ENCODE measurements at places on chromosomes 4 and X.

- no peak for DNase-seq
Observed at GRCh38 chr4:54332542-54332941, 103.4 kb downstream of the PDGFRA start.

DNA sequence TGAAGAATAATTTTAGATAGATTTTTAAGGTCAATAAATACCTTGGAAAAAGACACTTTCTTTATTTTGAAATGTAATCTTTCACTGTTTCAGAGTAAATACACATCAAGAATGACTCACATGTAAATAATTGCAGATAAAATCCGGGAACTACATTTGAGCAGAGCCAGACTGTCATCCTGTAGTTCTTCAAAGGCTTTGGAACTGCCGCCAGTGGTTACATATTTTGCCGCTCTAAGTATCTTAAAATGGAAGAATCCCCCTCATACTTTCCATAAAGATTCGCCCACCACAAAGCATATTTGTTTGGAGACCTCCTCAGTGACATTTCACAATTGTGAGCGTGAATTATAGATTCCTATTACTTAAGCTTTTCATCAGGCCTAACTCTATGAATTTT, 607.8 kb upstream of the ZFP42 start:
- DNase-seq = no peak

- DNase-seq = no peak
Observed at GRCh38 chr4:100872811-100873210, 355.0 kb upstream of the EMCN start.

DNA sequence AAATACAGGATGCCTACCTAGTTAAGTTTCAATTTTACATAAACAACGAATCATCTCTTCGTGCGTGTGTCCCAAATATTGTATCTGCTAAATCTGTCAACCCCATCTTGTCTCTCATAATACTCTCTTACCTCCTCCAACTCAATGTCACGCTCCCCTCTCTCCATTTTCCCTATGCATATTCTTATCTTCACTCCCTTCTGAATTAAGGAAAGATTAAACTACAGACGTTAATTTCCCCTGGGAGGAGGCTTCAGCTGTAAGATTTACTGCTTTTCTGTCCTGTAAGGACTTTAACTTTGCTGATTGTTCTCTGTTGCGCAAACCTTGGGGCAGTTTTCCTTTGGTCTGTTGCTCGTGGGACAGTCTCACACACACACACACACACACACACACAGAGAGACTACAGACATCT, 455 bp upstream of the ABCB7 start:
- DNase-seq = no peak

DNA sequence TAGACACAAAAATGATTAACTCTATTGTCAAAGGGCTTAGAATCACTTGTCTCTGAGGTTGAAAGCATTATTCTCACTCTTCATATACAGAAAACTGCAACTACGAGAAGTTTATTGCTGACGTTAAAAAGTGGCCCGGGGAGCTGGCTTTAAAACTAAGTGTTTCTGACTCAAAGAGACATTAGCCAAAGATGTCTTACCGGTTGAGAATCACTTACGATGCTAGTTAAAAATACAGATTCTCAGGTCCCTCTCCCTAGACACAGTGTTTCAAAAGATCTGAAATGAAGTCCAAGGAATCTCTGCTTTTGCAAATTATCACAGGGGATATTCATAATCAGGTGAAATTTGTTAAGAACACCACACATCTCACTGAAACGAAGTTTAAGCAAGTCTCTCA, 1.2 kb downstream of the GNPDA2 start:
- no peak for DNase-seq

Measured in lower lobe of right lung (tissue), 2 donors.